NCI-H526 (cell line): ENCODE measurements at places on chromosomes 3 and 15.

GRCh38 chr3:99938270-99938911 lies 120.7 kb downstream of the CMSS1 start:
- no peak for DNase-seq

DNA sequence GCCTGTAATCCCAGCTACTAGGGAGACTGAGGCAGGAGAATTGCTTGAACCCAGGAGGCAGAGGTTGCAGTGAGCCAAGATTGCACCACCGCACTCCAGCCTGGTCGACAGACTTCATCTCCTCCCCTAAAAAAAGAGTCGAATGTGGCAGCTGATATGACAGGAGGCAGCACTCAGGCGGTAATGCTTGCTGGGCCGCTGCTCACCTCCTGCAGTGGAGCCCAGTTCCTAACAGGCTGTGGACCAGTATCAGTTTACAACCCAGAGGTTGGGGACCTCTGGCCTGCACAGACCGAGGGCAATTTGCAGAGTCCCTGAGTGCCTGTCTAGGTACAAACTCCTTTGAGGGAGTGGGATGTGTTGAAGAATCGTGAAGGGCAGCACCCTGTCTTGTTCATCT lies 136.2 kb downstream of the SMAD6 start:
- DNase-seq, result no peak

GRCh38 chr15:67446449-67446848 lies 74.5 kb upstream of the C15orf61 start:
- DNase-seq, result no peak

GRCh38 chr3:149536429-149536828 lies 61.9 kb downstream of the TM4SF4 start:
- DNase-seq, result no peak

DNA sequence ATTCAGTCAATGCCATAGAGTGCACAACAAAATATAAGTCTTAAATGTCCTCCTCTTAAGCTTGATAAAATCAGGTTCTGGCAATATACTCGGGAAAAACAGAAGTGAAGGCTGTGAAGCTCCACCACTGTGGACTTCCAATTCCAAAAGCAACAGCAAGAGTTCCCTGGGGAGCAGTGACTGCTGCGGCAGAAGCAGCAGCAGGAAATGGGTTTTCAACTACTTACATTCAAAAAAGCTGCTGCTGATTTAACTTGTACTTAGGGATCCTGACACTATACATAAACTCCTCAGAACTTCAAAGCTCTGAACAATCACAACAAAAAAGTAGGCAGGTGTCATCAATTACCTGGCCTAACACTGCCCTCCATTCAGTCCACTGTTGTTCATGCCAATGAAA lies 4.7 kb downstream of the CEP152 start:
- DNase-seq, result peak; percentile 39

GRCh38 chr3:10471054-10471688 lies 34.2 kb downstream of the ATP2B2 start:
- no peak for DNase-seq

- DNase-seq, result no peak
Measured at GRCh38 chr15:29289173-29289572, 19.6 kb upstream of the NSMCE3 start.

- no peak for DNase-seq
Measured at GRCh38 chr3:124113485-124113884, 121.6 kb upstream of the ROPN1 start.

- no peak for DNase-seq
Measured at GRCh38 chr3:76122007-76122406, 336.7 kb upstream of the ZNF717 start.

DNA sequence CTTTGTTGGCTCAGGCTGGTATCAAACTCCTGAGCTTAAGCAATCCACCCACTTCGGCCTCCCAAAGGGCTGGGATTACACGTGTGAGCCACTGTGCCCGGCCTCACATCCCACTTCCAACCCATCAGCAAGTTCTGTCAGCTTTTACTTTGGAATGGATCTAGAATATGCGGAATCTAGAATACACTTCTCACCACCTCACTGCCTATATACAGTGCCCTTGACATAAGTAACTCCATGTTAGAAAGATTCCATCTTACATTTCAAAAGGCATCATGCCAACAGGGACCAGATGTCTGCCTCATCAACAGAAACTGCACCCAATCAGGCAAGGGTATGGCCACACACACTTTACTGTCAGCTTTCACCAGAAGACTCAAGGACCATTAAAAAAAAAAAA lies 9.9 kb upstream of the RBSN start:
- DNase-seq, result no peak
